Neural progenitor cell (in vitro differentiated cells): ENCODE measurements at places on chromosomes 5 and 9. TPM values are rescaled to one million over a fixed set of nuclear protein-coding genes. Genes with fewer than 3 reads are reported as not detected.

DNA sequence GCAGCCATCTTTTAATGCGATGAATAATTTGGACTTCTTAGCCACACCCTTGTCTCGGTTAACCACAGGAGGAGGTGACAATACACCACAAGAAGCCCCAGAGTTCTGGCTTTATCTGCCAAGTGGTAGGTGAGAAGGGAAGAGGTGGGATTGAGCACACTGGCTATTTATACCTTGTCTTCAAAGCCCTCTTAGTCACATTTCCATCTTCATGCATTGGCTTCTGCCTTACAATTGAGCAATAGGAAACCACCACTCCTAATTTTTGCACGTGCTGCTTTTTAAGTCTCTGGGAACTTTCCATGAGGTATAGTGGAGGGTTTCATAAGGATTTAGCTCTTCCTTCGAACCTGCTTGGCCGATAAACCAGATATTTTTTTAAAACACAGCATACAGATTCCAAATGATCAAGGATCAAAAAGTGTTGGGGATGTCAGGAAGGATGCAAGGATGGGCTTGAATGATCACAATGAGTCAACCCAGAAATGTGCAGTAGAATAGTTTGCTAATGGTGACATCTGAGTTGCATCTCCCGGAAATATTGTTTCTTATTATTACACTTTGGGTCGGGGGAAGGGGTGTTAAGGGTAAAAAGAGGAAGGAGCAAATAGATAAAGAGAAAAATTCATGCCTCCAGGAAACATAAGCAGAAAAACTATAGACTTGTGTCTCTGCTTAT lies 25.5 kb downstream of the PLAC8L1 start:
- peaks cover 15% of the 10 kb centered on the region for H3K4me1 ChIP-seq
- H3K27ac ChIP-seq: no peak overlapping the region
- no peaks in the 10 kb centered on the region for H3K36me3 ChIP-seq
- no peak overlapping the region for H3K4me3 ChIP-seq

The TLE1 gene
- total RNA-seq: 51.9 and 54.7 TPM in 2 replicates

DNA sequence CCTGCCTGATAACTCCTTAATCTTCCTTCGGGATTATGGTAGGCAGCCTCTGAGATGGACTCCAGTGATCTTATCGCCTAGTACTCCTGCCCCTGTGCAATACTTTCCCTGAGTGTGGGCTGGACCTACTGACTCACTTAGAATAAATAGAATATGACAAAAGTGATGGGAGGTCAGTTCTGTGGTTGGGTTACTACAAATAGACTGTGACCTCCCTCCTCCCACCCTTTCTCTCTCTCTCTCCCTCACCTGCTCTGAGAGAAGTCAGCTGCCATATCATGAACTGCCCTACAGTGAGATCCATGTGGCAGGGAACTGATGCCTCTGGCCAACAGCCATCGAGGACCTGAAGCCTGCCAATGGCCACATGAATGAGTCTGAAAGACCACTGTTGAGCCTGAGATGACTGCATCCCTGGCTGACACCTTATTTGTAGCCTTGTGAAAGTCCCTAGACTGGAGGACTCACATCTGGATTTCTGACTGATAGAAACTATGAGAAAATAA lies 31.7 kb downstream of the NRG2 start:
- H3K36me3 ChIP-seq: no peaks in the 10 kb centered on the region
- H3K4me3 ChIP-seq: no peak overlapping the region
- H3K27ac ChIP-seq: no peak overlapping the region
- H3K27me3 ChIP-seq: peaks cover 94% of the 10 kb centered on the region
- DNase-seq: no peak

DNA sequence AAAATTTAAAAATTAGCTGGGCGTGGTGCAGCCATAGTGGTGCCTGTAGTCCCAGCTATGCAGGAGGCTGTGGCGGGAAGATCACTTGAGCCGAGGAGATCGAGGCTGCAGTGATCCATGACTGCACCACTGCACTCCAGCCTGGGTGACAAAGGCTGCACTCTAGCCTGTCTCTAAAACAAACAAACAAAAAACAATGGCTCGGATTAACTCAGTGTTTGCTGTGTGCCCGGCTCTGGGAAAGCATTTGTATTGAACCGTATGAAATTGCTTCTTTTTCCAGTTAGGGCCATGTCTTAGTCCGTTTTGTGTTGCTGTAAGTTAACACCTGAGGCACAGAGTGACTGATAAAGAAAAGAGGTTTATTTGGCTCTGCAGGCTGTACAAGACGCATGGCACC lies 62.6 kb downstream of the CFAP77 start:
- DNase-seq: peak; percentile 75
- peaks cover 41% of the 10 kb centered on the region for H3K4me1 ChIP-seq
- no peak overlapping the region for H3K27ac ChIP-seq
- H3K36me3 ChIP-seq: no peaks in the 10 kb centered on the region

DNA sequence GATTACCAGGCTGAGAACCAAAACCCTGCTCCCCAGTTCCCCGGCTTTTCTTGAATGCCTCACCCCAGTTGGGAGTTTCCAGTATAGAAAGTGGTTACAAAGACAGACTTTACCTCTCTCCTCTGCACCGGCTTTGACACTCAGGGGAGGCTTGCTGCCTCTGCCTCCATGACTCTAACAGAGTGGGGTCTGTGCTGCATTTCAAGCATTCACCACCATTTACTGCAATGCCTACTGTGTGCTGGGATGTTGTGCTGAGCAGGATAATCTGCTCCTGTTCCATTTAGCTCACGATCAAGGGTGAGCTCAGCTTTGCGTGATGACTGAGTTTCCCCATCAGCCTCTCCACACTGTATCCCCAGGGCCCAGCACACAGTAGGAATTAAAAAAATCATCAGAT lies 39.9 kb upstream of the AKNA start:
- no peaks in the 10 kb centered on the region for H3K4me1 ChIP-seq
- H3K27me3 ChIP-seq: no peaks in the 10 kb centered on the region
- no peaks in the 10 kb centered on the region for H3K36me3 ChIP-seq
- no peak overlapping the region for H3K27ac ChIP-seq
- H3K4me3 ChIP-seq: no peak overlapping the region

The HMCN2 gene
- total RNA-seq: 0.15 and 0.40 TPM in 2 replicates

DNA sequence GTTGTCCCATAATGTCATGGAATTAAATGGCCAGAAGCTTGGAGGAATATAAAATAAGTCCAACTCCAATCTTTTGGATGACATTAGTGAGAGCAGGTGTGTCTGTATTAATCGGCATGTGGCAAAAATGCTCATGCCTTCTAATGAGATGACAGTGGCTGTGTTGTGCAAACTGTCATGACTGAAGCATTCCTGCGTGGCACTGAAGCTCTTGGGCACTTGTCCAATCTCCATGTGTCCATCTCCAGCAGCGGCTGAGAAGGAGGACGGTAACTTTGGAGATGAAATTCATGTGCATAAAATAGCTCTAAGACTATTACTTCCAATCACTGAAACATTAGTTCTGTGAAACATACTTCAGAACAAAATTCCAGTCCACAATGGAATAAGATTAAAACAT lies 697.5 kb upstream of the GRAMD2B start:
- H3K27ac ChIP-seq: no peak overlapping the region
- DNase-seq: no peak
- H3K4me1 ChIP-seq: peaks cover 9% of the 10 kb centered on the region
- no peak overlapping the region for H3K4me3 ChIP-seq
- no peaks in the 10 kb centered on the region for H3K36me3 ChIP-seq

GRCh38 chr9:27124151-27124550 lies 15.1 kb downstream of the TEK start:
- H3K27ac ChIP-seq: no peak overlapping the region

DNA sequence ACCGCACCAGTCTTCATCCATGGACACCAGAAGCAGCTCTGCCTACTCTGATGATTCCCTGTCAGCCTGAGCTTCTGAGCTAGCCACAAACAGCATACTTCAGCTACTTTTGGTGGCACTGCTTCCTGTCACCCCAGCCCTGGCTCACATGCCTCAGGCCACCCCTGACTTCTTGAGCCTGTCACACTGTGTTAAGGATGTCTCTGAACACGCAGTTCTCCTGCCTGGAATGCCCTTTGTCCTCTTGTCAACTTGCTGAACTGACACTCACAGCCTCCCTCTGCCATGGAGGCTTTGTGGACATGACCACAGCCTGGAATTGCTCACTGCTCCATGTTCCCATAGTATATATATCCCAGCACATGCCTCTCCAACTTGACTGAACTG lies 7.2 kb downstream of the MACROH2A1 start:
- peaks cover 7% of the 10 kb centered on the region for H3K27me3 ChIP-seq
- H3K36me3 ChIP-seq: no peaks in the 10 kb centered on the region
- DNase-seq: no peak
- peaks cover 4% of the 10 kb centered on the region for H3K4me1 ChIP-seq
- H3K27ac ChIP-seq: no peak overlapping the region

DNA sequence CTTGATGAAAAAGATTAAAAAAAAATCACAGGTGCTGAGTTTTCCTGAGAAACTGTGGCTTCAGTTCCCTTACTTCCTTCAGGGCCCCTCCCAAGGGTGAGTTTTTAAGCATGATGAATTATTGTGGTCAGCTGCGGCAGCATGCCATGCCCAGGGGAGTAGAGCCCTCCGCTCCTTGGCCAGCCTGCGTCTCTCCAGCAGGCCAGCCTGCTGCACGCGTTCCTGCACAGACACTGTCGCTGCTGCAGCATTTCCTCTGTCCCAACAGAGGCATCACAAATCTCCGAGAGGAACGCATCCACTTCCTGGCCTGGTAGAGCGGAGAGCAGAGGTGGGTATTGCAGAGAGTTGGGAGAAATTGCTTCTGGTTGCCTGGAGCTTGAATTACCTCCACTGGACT lies 26.1 kb upstream of the GLRA1 start:
- no peak overlapping the region for H3K4me3 ChIP-seq
- DNase-seq: no peak
- H3K36me3 ChIP-seq: no peaks in the 10 kb centered on the region
- peaks cover 10% of the 10 kb centered on the region for H3K27me3 ChIP-seq

DNA sequence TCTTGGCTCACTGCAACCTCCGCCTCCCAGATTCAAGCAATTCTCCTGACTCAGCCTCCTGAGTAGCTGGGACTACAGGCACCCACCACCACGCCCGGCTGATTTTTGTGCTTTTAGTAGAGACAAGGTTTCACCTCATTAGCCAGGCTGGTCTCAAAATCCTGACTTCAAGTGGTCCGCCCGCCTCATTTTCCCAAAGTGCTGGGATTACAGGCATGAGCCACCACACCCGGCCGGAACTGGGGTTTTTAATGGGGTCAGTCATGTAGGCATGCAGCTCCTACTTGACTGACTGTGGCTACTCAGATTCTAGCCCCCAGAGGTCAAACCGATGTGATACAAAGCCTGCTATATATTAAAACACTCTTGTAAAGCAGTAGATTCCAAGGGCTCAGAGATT lies 631.7 kb downstream of the MAT2B start:
- no peak overlapping the region for H3K27ac ChIP-seq
- no peaks in the 10 kb centered on the region for H3K4me1 ChIP-seq
- H3K4me3 ChIP-seq: no peak overlapping the region
- no peaks in the 10 kb centered on the region for H3K36me3 ChIP-seq

The PCDHB16 gene
- total RNA-seq: 4.0 and 4.5 TPM in 2 replicates

DNA sequence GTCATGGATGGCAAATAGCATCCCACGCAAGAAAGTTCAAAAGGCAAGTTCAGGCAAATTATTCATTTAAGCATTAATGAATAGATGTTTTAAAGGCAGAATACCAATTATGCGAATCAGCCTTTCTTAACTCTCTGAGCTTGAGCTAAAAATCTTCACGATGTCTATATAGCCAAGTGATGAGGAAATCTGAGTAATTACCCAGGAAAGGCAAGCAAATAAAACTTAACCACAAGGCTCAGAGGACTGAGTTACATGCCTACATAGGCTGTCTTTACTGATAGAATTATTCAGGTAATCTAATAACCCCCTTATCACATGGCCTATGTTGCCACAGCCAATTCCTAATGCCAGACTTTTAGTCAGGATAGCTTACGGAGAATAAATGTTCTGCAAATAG lies 120.8 kb upstream of the MTAP start:
- H3K4me1 ChIP-seq: peaks cover 6% of the 10 kb centered on the region
- no peak overlapping the region for H3K4me3 ChIP-seq
- no peaks in the 10 kb centered on the region for H3K36me3 ChIP-seq
- DNase-seq: no peak

DNA sequence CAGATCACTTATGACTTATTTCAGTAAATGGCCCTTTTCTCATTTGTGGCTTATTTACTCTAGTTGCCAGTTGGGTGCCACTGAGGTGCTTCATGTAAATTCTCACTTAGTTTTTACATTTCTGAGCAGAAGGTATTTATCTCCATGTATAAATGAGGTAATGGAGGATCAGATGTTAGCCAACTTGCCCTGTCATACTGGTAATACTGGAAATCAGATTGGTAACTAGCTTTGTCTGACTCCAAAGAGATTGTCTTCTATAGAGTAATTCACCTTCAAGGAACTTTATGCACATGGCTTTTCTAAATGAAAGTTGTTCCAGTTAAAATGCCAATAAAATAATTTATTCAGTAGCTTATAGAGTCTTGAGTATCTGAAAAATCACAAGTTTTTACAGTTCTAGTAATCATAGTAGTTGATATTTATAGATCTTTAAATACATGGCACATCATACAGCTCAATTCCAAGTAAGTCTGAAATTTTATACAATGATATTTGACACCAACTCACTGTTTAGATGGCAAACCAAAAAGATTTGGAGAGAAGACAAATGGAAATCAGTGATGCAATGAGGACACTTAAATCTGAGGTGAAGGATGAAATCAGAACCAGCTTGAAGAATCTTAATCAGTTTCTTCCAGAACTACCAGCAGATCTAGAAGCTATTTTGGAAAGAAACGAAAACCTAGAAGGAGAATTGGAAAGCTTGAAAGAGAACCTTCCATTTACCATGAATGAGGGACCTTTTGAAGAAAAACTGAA lies 28.8 kb downstream of the RAB14 start:
- H3K36me3 ChIP-seq: peaks cover 4% of the 10 kb centered on the region
- H3K4me1 ChIP-seq: no peaks in the 10 kb centered on the region
- no peak for DNase-seq
- H3K27me3 ChIP-seq: no peaks in the 10 kb centered on the region
- no peak overlapping the region for H3K4me3 ChIP-seq

- DNase-seq: no peak
- no peak overlapping the region for H3K4me3 ChIP-seq
- H3K27me3 ChIP-seq: no peaks in the 10 kb centered on the region
- no peak overlapping the region for H3K27ac ChIP-seq
Observed at GRCh38 chr5:146944764-146945616, 66.4 kb upstream of the PPP2R2B start.

GRCh38 chr9:98429613-98430012 lies 174.2 kb upstream of the TBC1D2 start:
- no peak overlapping the region for H3K4me3 ChIP-seq
- H3K4me1 ChIP-seq: no peaks in the 10 kb centered on the region
- no peaks in the 10 kb centered on the region for H3K27me3 ChIP-seq
- H3K27ac ChIP-seq: no peak overlapping the region
- no peak for DNase-seq
- no peaks in the 10 kb centered on the region for H3K36me3 ChIP-seq

The IL13 gene
- not detected in 2 replicates for total RNA-seq

The C1QTNF3 gene
- total RNA-seq: 4.8 and 6.4 TPM in 2 replicates

The UGT3A2 gene
- 8.8 and 10.8 TPM in 2 replicates for total RNA-seq

DNA sequence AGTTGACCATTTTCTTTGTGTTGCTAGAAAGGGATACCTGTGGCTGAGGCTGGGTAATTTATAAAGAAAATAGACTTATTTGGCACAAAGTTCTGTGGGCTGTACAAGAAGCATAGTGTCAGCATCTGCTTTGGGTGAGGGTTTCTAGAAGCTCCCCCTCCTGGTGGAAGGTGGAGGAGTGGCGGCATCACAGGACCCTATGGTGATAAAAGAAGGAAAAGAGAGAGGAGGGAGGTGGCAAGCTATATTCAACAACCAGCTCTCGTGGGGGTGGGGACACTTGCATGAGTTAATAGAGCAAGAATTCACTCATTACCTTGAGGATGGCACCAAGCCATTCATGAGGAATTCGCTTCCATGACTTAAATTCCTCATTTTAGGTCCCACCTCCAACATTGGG lies 2041.4 kb upstream of the CDH9 start:
- H3K4me1 ChIP-seq: peaks cover 16% of the 10 kb centered on the region
- peak overlapping the region; percentile 59 for H3K27ac ChIP-seq
- no peaks in the 10 kb centered on the region for H3K36me3 ChIP-seq
- H3K4me3 ChIP-seq: no peak overlapping the region
- peak; percentile 34 for DNase-seq
